HS-27A (cell line): ENCODE measurements at places on chromosomes 7 and 10.

DNA sequence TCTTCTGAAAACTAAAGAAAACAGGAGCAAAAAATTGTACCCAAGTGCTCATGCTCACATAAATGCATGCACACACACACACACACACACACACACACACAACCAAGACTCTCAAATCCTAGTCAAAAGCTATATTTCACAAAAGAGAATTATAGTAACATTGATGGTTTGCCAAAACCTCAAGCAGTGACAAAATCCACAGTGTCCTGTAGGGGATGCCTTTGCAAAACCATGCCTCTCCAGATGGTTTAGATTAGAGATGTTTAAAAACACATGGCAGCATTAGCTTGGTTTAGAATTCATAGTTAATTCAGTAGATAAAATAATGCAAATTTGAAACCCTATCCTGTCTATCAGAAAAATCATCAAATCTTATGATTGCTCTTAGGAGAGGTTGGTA lies 232.2 kb downstream of the DYNC1I1 start:
- DNase-seq = no peak

- DNase-seq = no peak
These were observed 41.3 kb downstream of the LRMDA start for GRCh38 chr10:75472685-75473084.

- DNase-seq = no peak
These were observed 32.8 kb downstream of the STK32C start for GRCh38 chr10:132274986-132275385.

GRCh38 chr10:102674566-102674965 lies 30.3 kb downstream of the TRIM8 start:
- DNase-seq = no peak

GRCh38 chr7:129990403-129991192 lies 37.8 kb upstream of the UBE2H start:
- no peak for DNase-seq

GRCh38 chr7:15678653-15679052 lies 7.8 kb downstream of the MEOX2 start:
- DNase-seq = no peak

- no peak for DNase-seq
These were observed 3.7 kb upstream of the ZNF800 start for GRCh38 chr7:127396184-127396583.

- no peak for DNase-seq
These were observed 1008.5 kb downstream of the ANKRD7 start for GRCh38 chr7:119233015-119233414.

DNA sequence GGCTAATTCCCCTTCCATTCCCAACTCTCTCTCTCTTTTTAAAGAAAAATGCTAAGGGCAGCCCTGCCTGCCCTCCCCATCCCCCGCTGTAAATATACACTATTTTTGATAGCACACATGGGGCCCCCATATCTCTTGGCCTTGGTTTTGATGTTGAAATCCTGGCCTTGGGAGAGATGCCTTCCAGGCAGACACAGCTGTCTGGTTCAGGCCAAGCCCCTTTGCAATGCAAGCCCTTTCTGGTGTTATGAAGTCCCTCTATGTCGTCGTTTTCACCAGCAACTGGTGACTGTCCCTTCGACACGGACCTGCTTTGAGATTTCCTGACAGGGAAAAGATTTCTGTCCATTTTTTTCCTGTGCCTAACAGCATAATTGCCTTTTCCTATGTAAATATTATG lies 3.0 kb downstream of the ADRA2A start:
- no peak for DNase-seq

DNA sequence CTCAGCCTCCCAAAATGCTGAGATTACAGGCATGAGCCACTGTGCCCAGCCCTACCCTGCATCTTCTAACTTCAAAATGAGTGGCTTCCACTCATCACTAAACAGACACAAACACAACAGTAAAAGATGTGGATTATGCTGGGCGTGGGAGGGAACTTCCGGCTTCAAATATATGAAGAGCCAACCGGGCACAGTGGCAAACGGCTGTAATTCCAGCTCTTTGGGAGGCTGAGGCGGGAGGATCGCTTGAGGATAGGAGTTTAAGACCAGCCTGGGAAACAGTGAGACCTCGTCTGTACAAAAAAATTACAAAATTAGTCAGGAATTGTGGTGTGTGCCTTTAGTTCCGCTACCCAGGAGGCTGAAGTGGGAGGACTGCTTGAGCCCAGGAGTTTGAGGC lies 92.2 kb upstream of the GNA12 start:
- no peak for DNase-seq

GRCh38 chr7:139758388-139758787 lies 19.4 kb downstream of the HIPK2 start:
- DNase-seq = no peak
